ENCODE measurements at places on chromosomes 4 and X.
A peak's percentile ranks its signal among the peaks of the same experiment; 100 is the strongest.

GRCh38 chr4:187258651-187259401 is 535.2 kb upstream of the FAT1 start:
- DNase-seq: no peak

- no peak for DNase-seq
Measured at GRCh38 chr4:169014586-169014985, 4.5 kb upstream of the CBR4 start.

DNA sequence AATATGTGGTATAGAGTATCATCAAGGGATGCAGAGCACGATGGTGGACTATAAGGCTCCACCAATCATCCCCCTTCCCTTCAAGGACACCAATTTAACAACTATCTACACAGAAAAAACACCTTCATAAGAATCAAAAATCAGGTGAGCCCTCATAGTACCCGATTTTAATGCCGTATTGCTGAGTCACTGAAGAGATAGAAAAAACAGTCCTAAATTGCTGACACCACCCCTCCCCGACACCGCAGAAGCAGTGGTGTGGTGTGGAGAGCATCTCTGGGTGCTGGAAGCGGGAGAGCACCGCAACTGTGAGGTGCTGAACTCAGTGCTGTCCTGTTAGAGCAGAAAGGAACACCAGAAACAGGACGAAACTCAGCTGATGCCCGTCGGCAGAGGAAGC is 49.3 kb downstream of the ABCB7 start:
- no peak for DNase-seq

DNA sequence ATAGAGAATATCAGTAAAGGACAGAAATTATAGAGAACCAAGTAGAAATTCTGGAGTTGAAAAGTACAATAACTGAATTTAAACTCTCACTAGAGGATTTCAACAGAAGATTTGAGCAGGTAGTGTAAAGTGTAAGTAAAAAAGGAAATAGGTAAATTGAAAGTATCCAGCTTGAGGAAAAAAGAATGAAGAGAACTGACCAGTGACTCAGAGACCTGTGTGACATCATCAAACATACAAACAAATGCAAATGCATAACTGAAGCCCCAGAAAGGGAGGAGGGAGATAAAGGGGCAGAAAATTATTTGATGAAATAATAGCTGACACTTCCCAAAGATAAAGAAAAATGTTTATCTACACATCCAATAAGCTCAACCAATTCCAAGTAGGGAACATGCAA is 8.3 kb upstream of the SPON2 start:
- DNase-seq: no peak

- no peak for DNase-seq
Measured at GRCh38 chrX:132384301-132384700, 104.5 kb downstream of the MBNL3 start.

- no peak for DNase-seq
Measured at GRCh38 chrX:55119712-55120111, 30.9 kb downstream of the PAGE2 start.

DNA sequence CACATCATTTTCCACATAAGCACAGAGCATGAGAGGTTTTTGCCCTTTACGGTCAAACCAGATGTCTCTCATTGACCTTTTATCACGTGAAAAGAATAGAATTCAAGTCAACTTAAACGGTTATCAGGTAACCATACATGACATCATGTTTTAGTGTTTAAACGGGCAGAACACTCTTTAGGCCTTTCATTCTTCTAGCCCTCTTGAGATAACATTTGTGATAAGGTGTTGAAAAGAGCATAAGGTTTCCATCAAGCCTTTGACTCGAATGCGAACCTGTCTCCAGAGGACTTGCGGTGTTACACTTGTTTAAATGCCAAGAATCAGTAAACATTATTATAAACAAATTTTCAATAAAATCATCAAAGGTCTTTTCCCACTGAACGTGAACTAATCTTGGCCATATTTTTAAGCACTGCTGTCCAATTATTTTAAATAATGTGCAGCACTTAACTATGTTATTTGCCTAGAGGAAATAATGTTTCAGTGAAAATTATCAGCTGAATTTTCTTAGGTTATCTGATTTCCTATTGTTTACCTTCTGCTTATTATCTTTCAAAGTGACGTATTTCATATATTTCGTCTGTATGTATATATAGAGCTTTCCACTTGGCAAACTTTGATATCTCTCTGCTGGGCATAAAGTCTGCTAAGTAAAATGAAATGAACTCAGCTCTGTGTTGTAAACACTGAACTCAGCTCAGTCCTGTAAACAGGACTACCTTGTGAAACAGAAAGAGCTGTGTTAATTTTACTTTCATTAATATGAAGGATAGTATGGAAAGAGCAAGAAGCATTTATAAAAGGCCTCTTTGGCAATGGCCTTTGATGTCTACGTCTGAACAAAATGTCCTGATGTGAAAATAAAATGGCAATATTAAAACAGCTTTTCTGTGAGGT is 33.3 kb downstream of the TENM3 start:
- no peak for DNase-seq

GRCh38 chr4:169810325-169811323 is 52.9 kb upstream of the HPF1 start:
- DNase-seq: peak; percentile 58

- DNase-seq: no peak
Measured at GRCh38 chr4:65311120-65311519, 359.2 kb downstream of the EPHA5 start.
